ENCODE measurements at places on chromosomes 4 and X.

DNA sequence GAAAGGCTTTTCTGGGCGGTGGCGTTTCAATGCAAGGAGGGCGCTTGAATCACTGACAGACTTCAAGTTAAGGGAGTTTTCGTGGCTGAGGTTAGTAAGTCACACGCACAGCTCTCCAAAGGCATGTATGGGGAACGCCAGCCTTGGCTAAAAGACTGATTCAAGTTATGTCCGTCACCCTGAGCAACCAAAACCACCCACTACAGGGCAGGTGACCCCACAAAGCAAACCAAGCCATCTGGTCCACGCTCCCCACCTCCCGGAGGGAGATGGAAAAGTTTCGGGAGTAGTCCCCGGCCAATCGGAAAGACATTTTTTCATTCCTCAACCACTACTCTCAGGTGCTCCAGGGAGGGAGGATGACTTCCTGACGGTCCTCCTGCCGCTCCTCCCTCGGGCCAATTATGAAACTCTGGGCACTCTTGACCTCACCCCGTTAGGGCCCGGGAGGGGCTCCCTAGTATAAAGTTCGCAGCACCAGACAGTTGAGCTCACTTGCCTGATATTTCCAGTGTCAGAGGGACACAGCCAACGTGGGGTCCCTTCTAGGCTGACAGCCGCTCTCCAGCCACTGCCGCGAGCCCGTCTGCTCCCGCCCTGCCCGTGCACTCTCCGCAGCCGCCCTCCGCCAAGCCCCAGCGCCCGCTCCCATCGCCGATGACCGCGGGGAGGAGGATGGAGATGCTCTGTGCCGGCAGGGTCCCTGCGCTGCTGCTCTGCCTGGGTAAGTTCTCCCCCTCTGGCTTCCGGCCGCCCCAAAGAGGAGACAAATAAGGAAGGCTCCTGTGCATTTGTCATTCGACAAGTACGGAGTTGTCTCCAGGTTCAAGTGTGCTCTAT, at the start of gene EREG:
Gene EREG (plus strand): TSS at position 494 of the 840 bp plus-strand sequence. CDS start 164 bp downstream, at position 658.
- no peak for DNase-seq

DNA sequence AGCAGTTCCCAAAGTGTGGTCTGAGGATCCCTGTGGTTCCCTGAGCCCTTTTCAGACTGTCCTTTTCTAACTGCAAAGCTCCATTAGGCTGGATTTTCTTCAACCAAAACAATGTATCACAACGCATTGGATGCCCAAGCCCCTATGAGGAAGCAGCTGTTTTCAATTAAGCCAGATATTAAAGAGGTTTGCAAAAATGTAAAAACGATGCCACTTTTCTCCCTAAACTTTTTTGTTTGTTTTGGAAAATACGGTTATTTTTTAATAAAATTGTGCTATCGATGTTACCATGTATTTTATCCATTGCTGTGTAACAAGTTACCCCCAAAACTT, 170.4 kb upstream of the BCOR start:
- no peak for DNase-seq

- DNase-seq = no peak
These were observed 338.3 kb upstream of the IGFBP7 start for GRCh38 chr4:57448452-57448851.

- no peak for DNase-seq
These were observed at the start of gene UGT2A1 for GRCh38 chr4:69653147-69653546. TSS of gene UGT2A1 (minus strand) at chr4:69653247. CDS start at chr4:69647644, 5,603 bp downstream.

GRCh38 chr4:59676389-59676788, 1523.7 kb upstream of the ADGRL3 start:
- DNase-seq = no peak

- DNase-seq = no peak
These were observed 837.4 kb downstream of the TRIML1 start for GRCh38 chr4:188976644-188977115.

DNA sequence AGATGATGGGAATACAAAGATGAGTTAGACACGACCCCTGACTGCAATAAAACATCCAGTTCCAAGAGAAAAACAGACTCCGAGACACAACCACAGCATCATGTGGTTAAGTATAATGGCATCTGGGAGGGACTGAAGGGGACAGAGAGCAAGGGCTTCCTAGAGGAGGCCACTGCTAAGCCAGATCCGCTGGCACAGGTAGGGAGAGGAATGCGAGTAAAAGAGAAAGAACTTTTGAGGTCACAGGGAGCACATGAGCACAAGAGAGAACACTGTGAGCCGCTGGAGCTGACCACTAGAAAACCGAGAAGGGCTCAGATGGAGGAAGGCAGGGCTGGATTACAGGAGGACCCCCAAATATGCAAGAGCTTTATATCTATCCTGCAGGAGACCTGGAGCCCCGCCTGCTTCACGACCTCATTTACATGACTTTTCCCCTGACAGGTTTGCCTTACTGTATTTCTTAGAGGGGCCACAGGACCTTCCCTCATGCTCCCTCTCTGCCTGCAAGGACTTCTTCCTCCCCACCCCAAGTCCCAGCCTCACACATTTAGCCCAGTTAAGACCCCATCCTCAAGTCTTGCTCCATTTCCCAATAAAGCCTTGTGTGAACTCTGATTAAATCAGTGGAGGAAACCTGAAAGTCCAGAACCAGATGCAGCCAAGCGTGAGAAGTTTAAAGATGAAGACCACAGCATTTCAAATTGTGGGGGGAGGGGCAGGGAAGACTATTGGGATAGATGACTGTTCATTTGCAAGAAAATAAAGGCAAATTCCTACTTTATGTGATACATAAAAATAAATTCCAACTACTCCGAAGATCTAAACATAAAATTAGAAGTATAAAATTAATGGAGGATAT, 29.6 kb downstream of the MFAP3L start:
- no peak for DNase-seq

DNA sequence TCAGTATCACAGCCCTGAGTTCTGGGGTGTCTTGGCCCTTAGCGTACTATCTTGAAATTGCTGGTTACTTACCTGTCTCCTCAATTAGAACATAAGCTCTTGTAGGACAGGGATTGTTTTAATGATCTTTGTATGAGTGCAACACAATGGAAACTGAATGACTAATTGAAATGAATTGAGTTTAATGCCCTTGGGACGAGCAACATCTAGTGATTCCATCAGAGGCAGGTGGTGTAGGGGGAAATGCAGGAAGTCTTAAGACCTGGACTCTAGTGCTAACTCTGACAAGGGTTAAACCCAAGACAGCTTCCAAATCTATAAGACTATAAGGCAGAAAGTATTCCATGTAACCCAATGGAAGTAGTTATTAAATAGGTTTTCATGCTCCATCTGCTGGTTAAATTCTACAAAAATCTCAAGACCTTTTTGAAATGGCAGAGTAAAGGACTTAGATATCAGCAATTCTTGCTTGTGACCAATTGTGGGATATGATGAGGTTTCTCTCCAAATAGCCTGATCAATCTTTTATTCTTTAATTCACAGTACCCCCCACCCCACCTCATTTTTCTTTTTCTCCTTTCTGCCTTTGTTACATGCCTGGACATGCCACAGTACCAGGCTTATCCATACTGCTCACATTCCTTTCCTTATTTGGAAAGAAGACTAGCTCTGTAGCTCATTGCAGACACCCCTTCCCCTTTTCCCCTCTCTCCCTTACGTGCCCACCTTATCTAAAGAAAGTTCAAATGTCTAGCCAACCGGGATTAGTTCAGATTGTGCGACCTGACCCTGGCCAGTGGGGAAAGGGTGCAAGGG, 340.8 kb downstream of the PAPSS1 start:
- no peak for DNase-seq

DNA sequence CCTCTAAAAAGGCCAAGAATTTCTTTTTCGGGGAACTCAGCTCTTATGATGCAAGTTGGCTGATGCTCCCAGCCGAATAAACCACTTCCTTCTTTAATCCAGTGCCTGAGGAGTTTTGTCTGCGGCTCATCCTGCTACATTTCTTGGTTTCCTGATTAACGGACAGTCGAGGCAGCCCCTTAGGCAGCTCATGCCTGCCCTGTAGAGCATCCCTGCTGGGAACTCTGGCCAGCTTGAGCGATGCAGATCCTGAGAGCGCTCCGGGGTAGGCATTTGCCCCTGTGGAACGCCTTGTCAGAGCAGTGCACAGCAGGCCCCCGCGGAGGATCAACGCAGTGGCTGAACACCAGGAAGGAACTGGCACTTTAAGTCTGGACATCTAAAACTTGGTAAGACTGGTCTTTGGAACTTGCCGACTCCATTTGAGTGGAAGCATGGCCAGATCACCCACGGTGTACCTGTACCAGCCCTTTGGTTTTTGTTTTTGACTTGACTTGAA, 3.1 kb downstream of the CT45A10 start:
- no peak for DNase-seq

GRCh38 chr4:39384563-39384962, 18.4 kb upstream of the RFC1 start:
- no peak for DNase-seq

DNA sequence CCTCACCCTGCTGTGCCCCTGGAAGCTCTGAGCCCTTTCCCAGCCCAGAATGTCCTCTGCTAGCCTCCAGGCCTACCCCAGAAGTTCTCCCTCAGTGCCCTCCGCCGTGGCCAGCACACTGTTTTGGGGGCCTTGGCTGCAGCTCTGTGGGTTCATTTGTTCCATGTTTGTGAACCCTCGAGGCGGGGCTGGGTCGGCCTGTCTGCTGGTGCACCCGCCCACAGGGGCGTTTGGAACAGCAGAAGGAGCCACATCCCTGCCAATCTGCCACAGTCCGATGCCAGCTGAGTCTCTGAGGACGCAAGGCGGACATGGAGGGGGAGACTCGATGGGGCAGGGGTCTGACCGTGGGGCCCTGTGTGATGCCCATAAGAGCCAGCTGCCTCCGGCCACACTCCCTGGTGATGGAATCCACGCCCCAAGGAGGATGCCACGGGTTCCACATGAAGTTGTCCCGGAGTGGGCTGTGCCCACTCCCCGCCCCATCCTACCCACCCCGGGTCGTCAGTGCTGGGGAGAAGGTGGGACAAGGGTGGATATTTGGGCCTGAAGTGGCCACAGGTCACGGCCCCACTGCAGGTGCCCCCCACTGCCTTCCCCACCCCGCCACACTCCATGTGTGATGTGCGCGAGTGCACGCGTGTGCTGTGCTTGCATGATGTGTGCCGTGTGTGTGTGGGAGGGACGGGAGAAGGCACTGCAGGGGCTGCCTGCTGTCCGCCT, 7.1 kb downstream of the ATP5ME start:
- no peak for DNase-seq

- no peak for DNase-seq
These were observed 74.7 kb downstream of the CLCN4 start for GRCh38 chrX:10231461-10231860.

DNA sequence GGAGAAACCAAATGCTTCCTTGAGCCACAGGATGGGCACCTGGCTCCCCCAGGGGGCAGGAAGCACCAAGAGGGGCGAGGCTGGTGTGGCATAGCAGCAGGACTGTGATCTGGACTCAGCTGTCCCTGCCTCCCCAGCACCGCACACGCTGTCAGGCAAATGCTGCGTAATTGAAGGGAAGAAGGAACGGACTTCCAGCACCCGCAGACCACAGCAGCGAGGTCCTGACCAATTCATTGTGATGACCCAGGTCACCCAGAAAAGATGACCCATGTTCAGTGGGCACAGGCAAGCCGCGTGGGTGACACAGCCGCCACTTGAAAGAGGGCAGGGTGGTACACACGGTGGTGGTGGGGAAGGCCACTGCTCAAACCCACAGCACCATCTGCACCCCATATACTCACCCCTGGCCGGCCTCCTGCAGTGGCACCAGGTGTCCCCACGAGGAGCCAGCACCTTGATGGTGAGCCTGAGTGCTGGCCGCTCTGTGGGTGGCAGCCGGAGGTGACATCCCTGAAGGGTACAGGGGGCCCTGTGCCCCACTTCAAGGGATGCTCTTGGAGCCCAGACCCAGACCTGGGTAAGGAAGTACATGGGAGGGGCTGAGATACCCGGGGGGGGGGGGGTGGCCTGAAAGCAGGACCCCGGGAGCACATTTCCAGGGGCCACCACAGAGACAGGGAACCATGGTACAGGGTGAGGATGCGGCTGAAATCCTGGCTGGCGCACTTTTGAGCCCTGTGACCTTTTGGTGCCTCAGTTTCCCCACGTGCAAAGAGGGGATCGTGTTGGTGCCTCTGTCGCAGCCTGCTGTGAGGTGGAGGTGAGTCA, 11.5 kb downstream of the NAT8L start:
- no peak for DNase-seq

- DNase-seq = no peak
These were observed 230.7 kb downstream of the UNC5C start for GRCh38 chr4:95318044-95318443.

- no peak for DNase-seq
These were observed 62.4 kb downstream of the TSC22D3 start for GRCh38 chrX:107713203-107713542.

DNA sequence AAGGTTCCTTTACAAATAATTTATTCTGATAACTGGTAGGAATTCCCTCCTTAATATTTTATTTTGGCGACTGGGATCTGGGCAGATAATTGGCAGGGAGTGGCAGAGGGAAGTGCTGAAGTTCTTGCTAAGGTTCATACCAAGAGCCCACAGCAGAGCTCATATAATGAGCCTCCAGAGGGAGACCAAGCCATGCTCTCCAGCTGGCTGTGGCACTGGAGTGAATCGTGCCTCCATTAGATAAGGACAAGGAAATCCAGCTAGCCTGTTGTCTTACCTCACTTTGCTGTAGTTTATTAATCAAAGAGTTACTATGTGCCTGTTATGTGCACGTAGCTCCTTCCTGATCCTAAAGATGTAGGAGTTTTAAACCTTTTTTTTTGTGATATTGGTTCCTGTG, 1.3 kb downstream of the ASB12 start:
- DNase-seq = no peak

- no peak for DNase-seq
These were observed 6.5 kb downstream of the NKX3-2 start for GRCh38 chr4:13537832-13538177.

DNA sequence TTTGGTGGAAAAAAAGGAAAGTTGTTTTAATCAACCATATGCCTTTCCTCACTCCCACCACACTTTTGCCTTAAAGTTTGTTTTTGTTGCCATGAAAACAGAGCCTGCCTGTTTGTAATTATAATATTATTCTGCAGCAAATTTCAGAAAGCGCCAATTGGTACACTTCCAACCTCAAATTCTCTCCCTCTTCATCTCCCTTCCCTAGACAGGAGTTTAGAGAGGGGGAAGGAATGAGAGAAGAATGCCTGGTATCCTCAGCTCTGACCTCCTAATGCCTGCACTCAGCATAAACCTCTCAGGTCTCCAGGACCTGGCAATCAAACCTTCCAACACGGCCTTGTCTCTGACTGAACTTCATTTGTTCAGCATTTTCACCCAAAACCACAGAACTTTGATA, 138.4 kb upstream of the HCCS start:
- DNase-seq = no peak

DNA sequence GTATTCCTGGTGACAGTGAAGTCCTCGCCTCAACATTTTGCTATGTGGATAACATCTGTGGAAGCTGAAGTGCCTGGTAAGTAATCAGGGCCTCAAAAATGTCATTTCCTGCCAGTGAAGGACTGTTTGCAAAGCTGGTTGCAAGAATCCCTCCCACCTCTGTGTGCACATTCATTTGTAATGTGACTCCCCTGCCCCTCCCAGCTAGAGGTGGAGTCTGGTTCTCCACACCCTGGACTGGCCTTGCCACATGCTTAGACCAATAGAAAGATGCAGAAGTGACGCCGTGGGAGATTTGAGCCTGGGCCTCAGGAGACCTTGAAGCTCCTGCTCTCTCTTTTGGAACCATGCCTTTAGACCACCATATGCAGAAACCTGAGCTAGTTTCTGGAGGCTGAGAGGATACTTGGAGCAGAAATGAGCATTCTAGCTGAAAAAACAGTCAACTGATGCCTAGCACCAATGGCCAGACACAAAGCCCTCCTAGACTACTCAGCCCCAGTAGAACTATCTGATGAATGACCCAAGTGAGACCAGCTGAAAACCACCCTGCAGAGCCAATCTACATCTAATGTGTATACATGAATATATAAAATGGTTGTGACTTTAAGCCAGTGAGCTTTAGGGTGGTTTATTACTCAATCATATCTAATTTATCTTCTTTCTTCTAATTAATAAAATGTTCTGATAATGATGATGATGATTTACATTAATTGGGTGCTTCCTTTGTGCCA, 47.8 kb upstream of the CRMP1 start:
- no peak for DNase-seq

All from stimulated activated CD4-positive, alpha-beta T cell treated with anti-CD3 and anti-CD28 coated beads, Interleukin-2, amount 100 ng/mL, for 48 hours (primary cell).